ENCODE measurements at places on chromosomes 7 and 10.

- no peak for DNase-seq
These were observed 355.6 kb downstream of the RNLS start for GRCh38 chr10:88227342-88228018.

DNA sequence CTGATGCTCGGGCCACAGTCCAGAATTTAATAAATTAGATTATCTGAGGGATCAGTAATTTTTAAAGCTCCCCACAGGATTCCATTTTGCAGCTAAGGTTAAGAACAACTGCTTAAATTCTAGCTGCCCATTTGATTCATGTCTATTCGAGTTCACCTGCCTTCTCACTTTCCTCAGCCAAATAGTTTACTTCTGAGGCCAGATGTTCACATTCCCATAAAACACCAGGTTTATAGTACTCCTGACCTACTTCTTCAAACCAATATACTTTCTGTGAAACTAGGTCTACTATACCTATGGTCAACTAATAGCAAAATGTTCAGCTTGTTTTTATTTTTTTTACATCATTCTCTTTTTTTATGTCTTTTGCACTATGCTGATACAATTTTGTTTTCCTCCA lies 86.3 kb downstream of the GPR158 start:
- no peak for DNase-seq

GRCh38 chr7:29354340-29354739 lies 159.8 kb downstream of the CHN2 start:
- peak; percentile 32 for DNase-seq

GRCh38 chr10:123249894-123250293 lies 95.7 kb downstream of the BUB3 start:
- no peak for DNase-seq

GRCh38 chr10:114022766-114023597 lies 20.7 kb upstream of the ADRB1 start:
- DNase-seq = no peak

DNA sequence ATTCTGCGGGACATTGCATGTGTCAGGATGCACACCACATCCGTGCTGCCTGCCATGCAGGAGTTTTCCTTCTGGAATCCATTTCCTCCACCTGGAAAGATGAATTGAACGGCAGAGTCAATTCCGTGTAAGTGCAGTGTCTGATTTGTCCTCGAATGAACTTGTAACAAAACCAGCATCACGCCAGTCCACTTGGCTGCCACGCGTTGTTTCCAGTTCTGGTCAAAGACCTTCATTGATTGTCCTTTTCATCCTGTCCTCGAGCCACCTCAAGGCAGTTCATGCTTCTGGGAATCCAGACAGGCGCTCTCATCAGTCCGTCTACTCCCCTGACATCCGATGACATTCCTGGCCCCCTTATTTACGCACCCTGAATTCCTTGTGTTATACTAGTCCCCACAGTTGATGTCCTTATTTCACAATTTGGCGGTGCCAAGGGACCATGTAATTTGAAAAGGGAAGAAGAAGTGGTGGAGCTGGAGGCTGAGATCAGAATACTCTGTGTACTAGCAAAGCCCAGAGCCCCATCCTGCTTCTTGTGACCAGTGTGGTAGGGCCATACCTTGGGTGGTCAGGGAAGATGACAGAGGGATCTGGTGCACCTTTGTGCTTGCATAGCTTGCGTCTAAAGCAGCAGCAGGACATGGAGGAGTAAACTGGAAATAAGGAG lies 502.2 kb downstream of the PLXNA4 start:
- DNase-seq = no peak

- DNase-seq = no peak
These were observed 18.7 kb upstream of the SLF2 start for GRCh38 chr10:100894033-100894432.

GRCh38 chr7:42902331-42902730 lies 9.5 kb downstream of the C7orf25 start:
- no peak for DNase-seq
